Astrocyte of the spinal cord (primary cell): ENCODE measurements at places on chromosomes 7 and 10.

DNA sequence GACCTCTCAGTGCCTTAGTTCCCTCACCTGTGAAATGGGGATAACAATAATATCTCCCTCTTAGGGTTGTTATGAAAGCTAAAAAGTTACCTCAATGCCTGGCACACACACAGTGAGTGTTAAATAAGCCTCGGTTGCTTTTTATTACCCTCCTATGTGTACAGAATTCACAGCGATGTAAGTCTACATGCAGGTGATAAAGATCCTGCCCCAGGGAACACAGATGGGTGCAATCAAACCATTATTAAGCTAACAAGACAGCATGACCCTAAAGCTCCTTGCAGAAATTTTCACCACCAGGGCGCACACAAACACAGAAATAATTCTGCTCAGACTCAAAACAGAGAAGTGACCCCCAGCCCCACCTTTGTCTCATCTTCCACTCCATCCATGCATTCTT lies 261.9 kb downstream of the SNX10 start:
- DNase-seq: no peak

- DNase-seq: no peak
These were observed 211.3 kb downstream of the CXCL12 start for GRCh38 chr10:44173608-44173894.

GRCh38 chr7:92362131-92362530 lies 85.2 kb upstream of the GATAD1 start:
- DNase-seq: no peak

DNA sequence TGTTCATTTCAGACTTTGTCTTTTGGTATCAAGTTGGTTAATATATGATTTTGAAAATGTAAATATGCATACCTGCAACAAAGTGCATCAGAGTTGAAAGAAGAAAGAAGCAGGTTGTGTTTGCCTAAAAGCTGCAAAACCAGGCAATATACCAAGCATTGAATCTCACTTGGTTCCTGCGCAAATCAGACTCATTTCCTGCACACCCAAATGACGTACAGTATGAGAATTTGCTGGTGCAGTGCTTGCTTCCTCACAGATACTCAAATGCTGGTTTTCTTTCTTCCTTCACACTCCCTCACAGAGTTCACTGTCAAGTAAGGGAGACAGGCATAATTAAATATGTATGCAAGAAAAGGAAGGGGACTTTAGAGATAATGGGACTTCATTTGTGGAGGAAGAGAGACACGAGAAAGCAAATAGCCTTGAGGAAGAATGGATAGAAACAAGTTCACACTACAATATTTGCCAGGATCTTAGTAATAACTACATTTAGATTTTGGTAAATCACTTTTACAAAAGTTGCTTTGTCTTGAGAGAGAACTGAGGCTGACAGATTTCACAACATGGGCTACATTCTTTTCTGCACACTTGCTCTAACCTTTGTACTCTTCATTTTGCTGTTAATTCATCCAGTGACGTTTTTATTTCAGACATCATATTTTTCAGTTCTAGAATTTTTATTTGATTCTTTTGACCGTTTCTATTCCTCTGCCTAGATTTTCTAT lies 56.9 kb upstream of the AOAH start:
- DNase-seq: no peak

DNA sequence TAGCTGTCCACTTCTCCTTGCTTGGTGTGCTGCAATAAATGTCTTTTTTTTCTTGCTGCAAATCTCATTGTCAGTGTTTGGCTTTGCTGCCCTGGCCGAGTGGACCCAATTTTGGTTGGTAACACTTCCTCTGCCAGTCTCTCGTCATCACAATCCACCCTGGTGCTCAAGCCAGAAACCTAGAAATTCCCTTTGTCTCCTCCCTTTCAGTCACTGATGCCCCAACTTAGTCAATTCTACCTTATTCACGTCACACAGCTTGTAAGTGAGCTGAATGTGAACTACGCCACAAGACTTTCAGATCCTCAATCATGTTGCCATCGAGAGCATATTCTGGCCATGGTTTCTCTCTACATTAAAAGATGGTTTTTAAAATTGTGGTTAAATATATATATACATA lies 13.0 kb upstream of the FRA10AC1 start:
- DNase-seq: no peak

GRCh38 chr7:103065667-103066066 lies 8.9 kb downstream of the FBXL13 start:
- DNase-seq: peak; percentile 21

GRCh38 chr7:146090023-146090645 lies 26.5 kb upstream of the CNTNAP2 start:
- DNase-seq: peak; percentile 23

GRCh38 chr10:96560489-96560888 lies 26.3 kb downstream of the TM9SF3 start:
- DNase-seq: no peak

- DNase-seq: no peak
These were observed 320.7 kb downstream of the CAMK1D start for GRCh38 chr10:12670004-12670403.

DNA sequence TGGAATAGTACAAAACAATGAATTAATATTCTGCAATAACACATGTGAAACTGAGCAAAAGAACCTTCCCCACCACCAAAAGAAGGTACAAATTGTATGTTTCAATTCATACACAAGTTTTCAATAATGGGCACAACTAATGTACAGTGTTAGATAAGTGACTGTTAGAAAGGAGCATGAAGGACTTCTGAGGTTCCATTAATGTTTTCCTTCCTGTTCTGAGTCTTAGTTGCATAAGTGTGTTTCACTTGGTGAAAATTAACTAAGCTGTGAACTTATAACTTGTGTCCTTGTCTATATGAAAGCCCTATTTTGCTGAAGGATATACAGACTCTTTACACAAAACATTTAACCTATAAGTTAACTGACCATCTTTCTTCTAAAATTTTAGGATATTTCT lies 8.2 kb downstream of the GSAP start:
- no peak for DNase-seq

GRCh38 chr7:31878875-31879274 lies 191.3 kb downstream of the PDE1C start:
- no peak for DNase-seq

- peak; percentile 65 for DNase-seq
These were observed 39.3 kb downstream of the CUX1 start for GRCh38 chr7:101856473-101857357.

DNA sequence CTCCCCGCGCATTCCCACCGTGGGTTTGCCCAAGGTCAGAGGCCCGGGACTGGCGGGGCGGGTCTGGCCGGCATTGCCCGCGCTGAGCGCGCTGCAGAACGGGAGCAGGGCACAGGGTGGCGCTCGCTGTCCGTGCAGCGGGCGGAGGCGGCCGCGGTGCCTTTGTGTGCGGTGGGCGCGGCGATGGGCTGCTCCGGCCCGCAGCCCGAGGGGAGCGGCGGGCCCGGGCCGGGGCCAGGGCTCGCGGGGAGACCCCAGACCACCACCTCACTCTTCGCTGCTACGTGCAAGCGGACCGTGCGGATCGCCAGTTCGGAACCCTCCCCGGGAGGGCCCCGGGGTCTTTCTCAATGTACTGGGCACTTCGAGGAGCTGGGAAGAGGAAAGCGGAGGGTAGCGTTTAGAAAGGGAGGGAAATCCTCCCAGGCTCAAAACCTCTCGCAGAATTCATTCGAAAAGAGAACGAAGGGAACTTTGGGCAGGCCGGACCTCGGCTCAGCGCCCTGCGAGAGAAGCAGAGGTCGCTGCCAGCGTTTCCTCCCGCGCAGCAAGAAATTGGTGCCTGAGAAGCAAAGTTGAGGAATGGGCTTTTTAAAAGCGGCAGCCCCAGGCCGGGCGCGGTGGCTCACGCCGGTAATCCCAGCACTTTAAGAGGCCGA lies 8.5 kb downstream of the SP8 start:
- no peak for DNase-seq

DNA sequence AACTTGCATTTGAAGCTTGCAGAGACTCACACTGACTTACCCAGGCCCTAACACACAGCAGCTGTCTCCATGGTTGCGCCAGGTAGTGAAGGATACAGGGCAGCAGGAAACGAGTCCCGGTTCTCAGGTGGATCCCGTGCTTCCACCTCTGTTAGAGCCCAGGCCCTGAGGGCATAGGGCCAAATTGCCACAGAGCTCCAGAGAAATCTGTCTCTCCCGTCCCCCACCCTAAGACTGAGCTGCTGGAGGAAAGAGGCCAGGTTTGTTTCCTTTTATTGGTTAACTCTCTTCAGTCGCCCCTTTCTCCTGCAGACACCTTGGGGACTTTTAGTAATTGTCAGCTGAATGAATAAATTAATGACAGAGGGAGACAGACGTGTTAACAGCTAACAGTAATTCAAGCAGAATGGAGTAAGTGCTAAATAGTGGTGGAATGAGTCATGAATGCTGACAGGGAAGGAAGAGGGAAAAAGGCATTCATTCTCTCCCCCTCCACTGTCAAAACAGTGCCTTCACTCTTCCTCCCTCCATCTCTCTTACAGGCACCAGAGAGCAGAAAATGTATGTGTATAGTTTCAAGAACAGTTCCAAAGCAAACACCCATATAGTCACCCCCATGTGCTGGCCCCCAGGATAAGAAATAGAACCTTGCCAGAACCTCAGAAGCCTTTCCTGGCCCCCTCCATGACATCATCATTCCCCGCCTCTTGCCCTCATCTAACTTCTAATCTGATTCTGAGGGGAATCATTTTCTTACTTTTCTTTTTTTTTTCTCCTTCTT lies 16.8 kb upstream of the DLG5 start:
- DNase-seq: peak; percentile 73

- DNase-seq: no peak
These were observed 1.9 kb upstream of the SORCS1 start for GRCh38 chr10:107166403-107166802.

- no peak for DNase-seq
These were observed 13.7 kb upstream of the ZNF248 start for GRCh38 chr10:37871143-37871542.

GRCh38 chr7:44292876-44293560 lies 32.4 kb downstream of the CAMK2B start:
- no peak for DNase-seq

DNA sequence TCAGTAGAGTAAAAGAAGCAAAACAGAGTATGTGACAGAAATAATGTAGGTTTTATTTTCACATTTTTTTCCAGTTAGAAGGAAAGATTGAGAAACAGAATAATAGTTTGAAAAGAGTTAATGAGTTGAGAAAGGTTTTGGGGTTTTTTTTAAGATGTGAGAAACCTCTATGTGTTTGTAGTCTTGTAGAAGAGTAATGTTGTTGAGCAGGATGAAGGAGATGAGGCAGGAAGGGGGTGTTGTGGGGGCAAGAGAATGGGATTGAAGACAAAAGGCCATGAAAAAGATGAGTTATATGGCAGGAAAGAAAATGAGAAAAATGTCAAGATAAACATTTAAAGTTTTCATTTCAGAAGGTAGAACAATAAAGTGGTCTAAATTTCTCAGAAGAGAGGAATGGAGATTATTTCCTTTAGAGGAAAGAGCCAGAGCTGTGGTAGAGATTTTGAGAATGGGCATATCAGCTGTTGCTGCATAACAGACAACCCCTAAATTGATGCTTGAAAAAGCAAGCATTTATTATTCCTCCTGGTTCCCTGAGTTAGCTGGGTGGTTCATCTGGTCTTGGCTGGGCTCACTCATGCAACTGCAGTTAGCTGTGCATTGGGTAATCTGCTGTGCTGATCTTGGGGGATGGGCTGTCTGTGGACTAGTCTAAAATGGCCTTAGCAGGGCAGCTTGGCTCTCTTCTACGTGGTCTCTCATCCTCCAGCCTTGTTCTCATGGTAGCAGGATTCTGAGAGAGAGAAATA lies 27.1 kb downstream of the PCGF5 start:
- DNase-seq: peak; percentile 56

- no peak for DNase-seq
These were observed 147.2 kb downstream of the DYNC1I1 start for GRCh38 chr7:95919556-95919955.

GRCh38 chr7:124908259-124908658 lies 21.4 kb downstream of the POT1 start:
- DNase-seq: peak; percentile 30

GRCh38 chr10:21473541-21473940 lies 51.9 kb downstream of the SKIDA1 start:
- no peak for DNase-seq

DNA sequence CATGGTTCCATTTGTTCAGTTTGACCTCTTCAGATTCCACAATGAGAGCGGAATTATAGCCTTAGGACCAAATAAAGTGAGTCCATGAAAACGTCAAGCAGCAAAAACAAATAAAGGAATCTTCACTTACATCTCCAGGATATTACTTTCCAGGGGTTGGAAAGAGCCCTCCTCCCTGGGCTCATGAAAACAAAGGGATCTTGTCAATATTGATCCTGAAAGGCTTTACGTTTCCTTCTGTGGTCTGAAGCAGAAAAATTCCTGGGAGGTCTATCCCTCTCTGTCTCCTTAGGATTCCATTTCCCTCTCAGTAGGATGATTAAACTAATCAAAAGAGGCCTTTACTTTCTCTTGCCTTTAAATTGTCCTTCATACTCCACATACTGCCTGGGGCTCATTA lies 293.5 kb downstream of the GPAM start:
- no peak for DNase-seq

- peak; percentile 51 for DNase-seq
These were observed 204.6 kb downstream of the ARHGAP21 start for GRCh38 chr10:24518981-24519597.

DNA sequence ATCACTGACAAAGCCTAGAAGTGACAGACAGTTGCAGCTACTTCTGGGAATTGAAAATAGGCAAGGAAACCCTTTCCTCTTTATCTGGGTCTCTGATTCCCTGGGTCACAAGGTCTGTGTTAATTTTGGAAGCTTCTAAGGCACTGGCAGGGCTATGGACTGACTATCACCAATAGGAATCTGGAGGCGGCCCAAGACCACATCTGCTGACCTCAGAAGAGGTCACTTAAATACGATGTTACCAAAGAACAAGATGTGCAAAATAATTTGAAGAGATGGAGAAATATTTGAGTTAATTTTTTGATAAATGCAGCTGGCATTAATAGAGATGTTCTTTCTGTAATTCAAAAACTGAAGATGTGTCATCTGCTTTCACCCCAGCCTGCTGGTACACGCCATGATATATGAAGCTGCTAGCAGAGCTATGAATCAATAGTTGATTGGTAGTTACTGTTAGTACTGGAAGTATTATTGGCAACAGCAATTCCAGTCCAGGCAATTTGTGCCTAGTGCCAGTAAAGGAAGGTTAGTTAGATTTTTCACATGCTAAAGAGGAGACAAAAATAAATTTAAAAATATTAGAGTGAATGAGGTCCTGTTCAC lies 5.5 kb upstream of the STEAP4 start:
- DNase-seq: peak; percentile 26

DNA sequence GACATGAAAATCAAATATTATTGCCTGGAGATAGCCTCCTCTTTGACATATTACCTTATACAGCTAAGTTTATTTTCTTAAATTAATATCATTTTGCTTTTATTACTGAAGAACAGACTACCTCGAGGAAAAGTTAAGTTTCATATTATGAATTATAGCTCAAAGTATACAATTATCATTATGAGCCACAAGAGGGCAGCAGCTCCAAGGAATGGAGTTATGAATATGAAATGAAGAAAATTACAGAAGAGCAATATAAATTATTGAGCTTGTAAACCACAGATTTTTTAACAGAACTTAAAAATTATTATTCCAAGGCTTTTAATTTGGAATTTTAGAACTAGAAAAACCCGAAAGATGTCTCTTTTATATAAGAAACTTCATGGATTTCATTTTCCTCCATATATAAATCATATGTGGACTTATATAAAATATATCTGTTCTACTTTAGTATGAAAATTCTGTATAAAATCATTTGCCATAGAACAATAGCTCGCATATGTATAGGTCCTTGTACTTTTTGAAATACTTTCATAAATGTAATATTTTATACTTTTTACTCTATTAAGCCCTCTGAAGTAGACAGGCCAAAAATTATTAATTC lies 40.1 kb downstream of the IQUB start:
- DNase-seq: peak; percentile 43

GRCh38 chr7:29609162-29610037 lies 45.8 kb downstream of the PRR15 start:
- peak; percentile 23 for DNase-seq

- no peak for DNase-seq
These were observed 221.2 kb downstream of the SLC25A13 start for GRCh38 chr7:96100737-96101136.
